ENCODE measurements at places on chromosomes 3 and 15.

DNA sequence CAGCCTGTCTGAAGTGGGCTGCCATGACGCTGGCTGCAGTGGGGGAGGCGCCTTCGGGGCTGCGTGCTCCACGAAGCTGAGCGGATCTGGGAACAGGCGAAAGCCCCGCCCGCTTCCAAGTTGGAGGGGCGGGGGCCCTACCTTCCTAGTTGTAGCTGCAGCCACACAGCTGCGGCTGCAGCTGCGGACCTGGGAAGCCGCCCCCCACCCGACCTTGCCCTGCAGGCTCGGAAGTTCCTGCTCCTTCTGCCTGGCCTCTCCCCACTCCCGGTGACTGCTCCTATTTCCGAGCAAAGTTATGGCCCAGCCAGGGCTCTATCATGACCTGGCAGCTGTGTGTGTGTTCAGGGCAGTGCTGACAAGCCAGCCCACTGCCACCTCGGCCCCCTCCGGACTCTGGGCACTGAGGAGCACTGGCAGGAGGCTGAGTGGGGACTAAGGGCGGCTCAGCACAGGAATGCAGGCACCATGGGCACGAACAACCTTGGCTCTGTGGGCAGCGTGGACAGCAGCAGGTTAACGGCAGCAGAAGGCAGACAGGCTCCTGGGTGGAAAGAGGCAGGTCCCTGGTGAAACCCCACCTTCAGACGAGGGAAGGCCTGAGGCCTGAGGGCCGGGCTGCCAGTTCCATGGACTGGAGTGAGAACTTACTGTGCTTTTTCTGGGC is 352.4 kb upstream of the TMCO5A start:
- no peak for DNase-seq

GRCh38 chr3:122391681-122392446 is 7.9 kb downstream of the FAM162A start:
- DNase-seq, result no peak

DNA sequence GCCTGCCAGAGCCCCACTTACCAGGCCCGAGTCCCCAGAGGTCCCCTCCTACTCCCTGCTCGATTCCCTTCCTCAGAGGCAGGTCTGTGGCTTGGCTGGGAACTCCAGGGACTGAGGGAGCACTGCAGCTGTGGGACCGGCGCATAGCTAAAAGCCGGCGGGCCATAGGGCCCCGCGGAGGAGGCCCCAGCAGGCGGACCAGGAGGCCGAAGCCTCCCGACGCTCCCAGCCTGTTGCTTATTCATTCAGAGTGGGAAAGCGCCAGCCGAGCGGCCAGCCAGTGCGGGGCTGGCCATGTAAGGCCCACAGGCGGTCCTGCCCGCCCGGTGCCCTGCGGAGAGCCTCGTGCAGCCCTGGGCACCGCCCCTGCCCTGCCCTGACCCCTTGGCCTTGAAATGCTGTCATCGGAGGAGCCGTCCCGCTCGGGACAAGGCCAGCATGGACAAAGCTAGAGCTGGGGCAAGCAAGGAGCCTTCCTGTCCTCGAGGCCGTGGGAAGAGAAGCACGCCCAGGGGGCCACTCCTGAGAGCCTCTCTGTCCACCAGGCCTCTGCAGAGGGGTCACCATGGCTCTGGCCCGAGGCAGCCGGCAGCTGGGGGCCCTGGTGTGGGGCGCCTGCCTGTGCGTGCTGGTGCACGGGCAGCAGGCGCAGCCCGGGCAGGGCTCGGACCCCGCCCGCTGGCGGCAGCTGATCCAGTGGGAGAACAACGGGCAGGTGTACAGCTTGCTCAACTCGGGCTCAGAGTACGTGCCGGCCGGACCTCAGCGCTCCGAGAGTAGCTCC is at the start of gene LOXL1:
Gene LOXL1 (plus strand): TSS at position 244 of the 784 bp plus-strand sequence. CDS start 322 bp downstream, at position 566.
- peak; percentile 89 for DNase-seq

- no peak for DNase-seq
These were observed 728.6 kb downstream of the ROBO1 start for GRCh38 chr3:79039192-79039591.

- DNase-seq, result no peak
These were observed 44.4 kb upstream of the SPTSSB start for GRCh38 chr3:161415506-161416231.

- DNase-seq, result no peak
These were observed 163.2 kb downstream of the PDZRN3 start for GRCh38 chr3:73461547-73461946.

- no peak for DNase-seq
These were observed 86.8 kb downstream of the FSIP1 start for GRCh38 chr15:39695793-39696192.

GRCh38 chr3:133494469-133494868 is 79.0 kb upstream of the CDV3 start:
- no peak for DNase-seq

- DNase-seq, result no peak
These were observed 109.2 kb downstream of the CD47 start for GRCh38 chr3:107981471-107982111.

DNA sequence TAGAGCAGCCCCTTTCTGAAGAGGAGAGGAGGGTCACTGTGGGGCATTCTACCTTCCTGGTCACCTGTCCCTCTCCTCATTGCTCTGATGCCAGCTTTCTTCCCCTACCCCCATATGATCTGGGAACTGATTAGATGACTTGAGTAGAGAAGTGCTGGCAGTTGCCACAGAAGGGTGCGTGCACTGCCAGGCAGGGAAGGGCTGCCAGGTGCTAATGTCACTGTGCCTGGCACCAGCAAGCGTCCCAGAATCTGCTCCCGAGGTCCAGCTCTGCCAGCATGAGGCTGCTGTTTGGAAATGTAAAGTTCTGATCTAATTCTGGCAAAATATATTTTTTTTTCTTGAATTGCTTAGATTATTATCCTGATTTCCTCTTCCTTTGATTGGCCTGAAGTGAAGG is 52.8 kb downstream of the PPM1L start:
- DNase-seq, result no peak

DNA sequence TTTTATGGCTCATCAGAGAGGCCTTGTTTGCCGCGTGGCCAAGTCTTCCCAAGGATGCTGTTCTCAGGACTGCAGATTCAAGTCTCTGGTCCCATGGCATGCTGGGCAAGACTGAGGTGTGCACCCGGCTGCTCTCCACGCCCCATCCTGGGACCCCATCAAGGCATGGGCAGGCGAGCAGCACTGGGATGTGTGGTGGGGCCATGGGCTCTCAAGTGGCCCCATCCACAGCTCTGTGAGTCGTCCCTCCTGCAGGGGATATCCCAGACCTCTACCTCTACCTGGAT is 13.1 kb upstream of the GP9 start:
- DNase-seq, result no peak

DNA sequence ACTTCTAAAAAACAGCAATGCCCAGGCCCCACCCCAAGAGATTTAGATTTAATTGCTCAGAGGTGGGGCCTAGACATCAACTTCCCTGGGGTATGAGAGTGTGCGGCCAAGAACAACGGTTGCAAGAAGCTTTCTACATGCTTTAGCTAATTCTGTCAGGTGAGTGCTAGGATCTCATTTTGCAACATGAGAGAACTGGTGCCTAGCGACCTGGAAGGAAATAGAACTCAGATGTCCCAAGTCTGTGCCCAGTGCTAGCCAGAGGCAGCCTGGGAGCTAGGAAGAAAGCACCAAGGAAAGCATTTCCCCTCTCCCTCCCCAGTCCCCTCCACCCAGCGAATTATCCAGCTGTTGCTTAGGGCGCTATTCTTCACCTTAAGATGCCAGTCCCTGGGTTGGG is 22.9 kb upstream of the HRH1 start:
- DNase-seq, result no peak

- no peak for DNase-seq
These were observed 422.4 kb downstream of the DIPK2A start for GRCh38 chr3:144394032-144394431.

GRCh38 chr3:15899388-15899787 is 101.6 kb upstream of the ANKRD28 start:
- DNase-seq, result peak; percentile 20

- no peak for DNase-seq
These were observed 6.2 kb downstream of the SLC41A3 start for GRCh38 chr3:126077754-126078153.

DNA sequence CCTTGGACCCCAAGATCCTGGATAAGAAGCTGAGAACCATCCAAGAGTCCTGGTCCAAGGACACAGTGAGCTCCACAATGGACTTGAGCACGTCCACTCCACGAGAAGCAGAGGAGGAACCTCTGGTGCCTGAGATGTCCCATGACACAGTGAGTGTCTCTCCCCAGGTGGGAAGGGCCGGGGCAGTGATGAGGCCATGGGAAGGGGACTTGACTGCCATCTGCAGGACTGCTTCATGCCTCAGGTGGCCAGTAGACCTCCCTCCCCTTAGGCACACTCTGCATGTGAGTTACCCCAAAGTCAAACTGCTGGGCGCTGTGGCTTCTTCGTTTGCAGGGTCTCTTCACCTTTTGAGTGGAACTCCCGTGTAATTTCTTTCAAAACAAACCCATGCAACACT is 59.7 kb downstream of the CCDC33 start:
- no peak for DNase-seq

DNA sequence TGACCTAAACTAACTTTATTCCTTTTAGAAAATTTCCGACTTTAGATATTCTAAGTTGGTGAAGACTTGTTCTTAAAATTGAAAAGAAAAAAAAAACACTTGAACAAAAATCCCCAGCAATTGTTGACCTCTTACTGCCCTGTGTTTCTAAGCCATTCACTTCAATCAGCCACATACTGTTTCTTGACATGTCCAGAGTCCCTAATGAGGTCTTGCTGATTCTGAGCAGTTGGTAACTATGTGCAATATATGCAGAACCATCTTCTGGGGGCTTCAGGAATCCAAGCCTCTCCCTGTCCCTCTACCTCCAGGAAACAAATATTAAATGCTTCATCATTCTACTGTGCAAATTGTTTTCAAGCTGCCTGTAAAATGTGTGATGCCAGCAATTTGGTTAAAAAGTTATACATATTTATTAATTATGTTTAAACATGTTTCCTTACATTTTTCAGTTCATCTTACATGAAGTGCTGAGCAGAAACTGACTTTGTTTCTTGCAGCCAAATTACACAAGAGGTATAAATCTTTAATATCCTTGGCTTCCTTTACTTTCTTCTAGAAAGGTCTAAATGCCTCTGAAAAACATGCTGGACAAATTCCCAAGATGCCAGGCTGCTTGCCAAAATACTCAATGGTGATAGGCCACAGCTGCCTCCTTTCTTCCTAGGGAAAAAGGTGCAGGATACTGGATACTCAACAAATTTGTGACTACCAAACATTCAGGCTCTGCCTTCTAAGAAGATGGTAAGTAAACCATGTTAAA is 19.8 kb upstream of the GYG1 start:
- DNase-seq, result no peak

GRCh38 chr3:44771424-44772098 is 10.0 kb downstream of the KIF15 start:
- DNase-seq, result no peak

GRCh38 chr3:100032243-100032642 is 82.1 kb downstream of the FILIP1L start:
- no peak for DNase-seq

GRCh38 chr3:124514683-124515082 is 215.6 kb upstream of the UMPS start:
- DNase-seq, result no peak

DNA sequence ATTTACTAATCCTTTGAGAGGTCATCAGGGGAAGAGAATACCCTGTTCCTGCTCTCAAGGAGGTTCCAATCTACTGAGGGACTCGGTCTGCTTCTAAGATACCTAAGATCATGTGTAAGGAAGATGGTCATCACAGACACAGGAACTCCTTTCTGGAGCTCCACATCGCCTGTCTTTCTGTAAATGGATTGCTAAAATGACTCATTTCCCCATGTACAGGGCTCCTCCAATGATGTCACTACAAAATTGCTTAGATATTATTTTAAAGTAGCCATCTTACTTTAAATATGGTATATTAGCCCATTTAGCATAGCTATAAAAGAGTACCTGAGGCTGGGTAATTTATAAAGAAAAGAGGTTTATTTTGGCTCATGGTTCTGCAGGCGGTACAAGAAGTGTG is 206.1 kb upstream of the PROK2 start:
- no peak for DNase-seq

- no peak for DNase-seq
These were observed 19.1 kb downstream of the ZDHHC19 start for GRCh38 chr3:196192036-196192523.

- no peak for DNase-seq
These were observed 984.1 kb downstream of the EPHA3 start for GRCh38 chr3:90091549-90091948.

DNA sequence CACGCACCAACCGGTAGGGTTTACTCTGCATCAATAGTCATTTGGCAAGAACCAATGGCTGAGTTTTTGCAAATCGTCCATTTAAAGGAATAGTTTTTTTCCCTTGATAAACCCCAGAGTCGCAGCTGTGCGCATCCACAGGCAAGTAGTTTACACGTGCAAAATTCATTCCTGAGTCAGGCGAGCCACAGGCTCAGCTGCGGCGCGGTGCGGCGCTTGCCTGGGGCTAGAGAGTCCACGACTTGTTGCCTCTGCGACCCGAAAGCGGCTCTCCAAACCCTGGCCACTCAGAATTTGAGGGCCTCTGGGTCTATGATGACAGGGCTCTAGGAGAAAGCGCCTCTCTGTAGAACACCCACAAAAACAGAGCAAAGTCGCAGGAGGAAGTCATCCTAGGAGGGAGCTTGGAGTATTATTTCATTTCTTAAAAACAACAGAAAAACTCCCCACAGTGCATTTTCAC is 36.7 kb downstream of the ZIC4 start:
- peak; percentile 26 for DNase-seq

GRCh38 chr3:177689869-177690268 is 492.6 kb upstream of the TBL1XR1 start:
- DNase-seq, result no peak

GRCh38 chr3:23189187-23189586 is 13.9 kb upstream of the UBE2E2 start:
- no peak for DNase-seq

DNA sequence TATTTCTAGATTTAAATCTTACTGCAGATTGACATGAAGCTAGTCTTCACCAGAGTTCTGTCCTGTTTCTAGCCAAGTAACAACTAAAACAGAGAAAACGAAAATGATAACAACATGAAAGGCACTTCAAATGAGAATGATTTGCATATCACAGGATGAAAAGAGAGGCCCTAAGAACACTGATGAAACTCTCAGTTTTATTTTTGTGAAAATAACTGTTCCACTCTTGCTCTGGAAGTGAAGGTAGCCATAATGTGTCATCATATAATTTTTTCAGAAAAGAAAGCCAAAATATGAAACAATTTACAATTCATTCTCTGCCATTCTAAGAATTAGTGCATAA is 274.4 kb downstream of the ADAMTSL3 start:
- no peak for DNase-seq

- DNase-seq, result no peak
These were observed 166.5 kb downstream of the GMNC start for GRCh38 chr3:190695994-190696393.
